Motor neuron (in vitro differentiated cells): ENCODE measurements at places on chromosomes 12 and 14. TPM values are rescaled to one million over a fixed set of nuclear protein-coding genes. Genes with fewer than 3 reads are reported as not detected.
A peak's percentile ranks its signal among the peaks of the same experiment; 100 is the strongest.

DNA sequence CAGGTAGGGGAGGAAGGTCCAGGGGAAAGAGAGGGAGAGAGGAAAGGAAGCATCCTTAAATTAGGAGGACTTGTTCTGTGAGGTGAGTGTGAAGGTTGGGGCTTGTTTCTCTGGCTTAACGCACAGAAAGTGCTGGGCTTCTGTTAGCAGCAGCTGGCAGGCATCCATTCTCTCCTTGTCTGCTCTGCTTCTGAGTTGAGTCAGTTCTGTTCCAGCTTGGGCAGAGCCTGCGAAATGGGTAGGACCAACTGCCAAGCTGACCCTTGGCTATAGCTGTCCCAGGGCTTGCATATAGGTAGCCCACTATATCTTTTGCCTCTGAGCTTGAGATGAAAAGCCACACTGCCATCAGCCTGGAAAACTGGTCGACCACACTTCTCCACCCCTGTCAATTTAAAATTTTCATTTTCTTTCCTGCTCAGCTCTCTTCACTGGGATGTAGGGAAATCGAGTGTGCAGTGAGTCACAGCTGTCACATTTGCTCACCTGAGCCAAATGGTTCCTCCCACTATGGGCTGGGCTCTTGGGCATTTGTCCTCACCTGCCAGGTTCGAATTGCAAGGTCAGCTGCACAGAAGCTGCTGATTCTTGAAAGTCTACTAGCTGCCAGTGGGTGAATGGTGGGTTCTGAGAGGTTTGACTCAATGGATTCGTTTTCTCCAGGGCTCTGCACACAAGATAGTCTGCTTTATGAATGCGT, 256.4 kb upstream of the PWP1 start:
- no peak for ATAC-seq

DNA sequence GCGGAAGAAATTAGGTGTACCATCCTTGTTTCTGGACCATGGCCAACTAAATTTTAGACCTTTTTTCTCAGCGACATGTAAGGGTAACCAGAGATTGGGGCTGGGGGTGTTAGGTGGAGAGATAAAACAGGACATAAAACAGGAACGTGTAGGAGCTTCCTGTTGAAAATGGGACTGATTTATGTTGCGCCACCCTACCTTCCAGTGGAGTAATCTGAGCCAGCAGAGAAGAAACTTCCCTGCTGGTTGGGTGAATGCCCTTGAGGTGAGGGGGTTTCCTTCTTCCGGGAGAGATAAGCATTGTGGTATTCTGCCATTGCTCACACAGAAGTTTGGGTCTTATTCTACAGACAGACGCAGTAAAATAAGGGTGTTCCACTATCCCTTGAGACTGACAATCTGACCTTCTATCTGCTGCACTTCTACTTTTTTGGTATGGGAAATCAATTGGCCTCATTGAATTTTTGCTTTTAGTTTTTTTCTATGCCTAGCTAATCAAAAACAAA, 417.6 kb downstream of the PCNX1 start:
- ATAC-seq, result no peak

GRCh38 chr14:94827711-94828447, 58.0 kb upstream of the GSC start:
- no peak for ATAC-seq

Gene CCDC198
- 4.3 and 7.6 TPM in 2 replicates for total RNA-seq

DNA sequence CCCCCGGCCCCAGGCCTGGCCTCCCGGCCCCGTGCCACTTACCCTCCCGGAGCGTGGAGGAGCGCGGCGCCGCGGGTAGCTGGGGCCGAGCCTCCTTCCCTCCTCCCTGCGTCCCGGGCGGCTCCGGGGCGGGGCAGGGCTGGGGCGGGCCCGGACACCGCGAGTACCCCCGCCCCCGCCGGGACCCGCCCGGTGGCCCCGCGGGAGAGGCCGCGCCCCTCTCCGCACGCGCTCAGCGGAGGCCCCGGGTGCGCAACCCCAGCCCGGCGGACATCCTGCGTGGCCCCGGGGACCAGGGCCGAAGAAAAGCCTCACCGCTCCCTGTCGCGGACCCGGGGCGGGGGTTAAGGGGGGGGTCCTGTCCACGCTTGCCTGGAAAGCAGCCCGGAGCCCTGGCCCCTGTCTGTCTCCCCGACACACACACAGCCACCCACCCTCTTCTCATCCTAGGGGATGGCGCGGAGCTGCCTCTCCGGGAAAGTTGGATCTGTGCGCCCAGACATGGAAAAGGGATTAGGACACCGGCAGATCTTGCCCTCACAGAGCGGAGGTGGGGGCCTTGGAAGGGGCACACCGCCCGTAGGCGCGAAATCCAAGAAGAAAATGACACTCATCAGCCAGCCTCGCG, at the start of gene SYNE3:
Gene SYNE3, minus strand, starts transcription at position 97 of the 628 bp plus-strand sequence. CDS start 40,829 bp downstream, outside the sequence.
- peak; percentile 78 for ATAC-seq

DNA sequence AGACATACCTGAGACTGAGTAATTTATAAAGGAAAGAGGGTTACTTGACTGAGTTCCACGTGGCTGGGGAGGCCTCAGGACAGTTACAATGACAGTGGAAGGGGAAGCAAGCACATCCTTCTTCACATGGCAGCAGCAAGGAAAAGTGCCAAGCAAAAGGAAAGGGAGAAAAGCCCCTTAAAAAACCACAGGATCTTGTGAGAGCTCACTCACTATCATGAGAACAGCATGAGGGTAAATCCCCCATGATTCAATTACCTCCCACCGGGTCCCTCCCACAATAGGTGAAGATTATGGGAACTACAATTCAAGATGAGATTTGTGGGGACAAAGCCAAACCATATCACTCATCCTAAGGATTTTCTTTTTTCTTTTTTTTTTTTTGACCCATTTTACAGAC, 177.8 kb upstream of the EEA1 start:
- ATAC-seq, result no peak
